Hematopoietic multipotent progenitor cell treated with erythropoietin and hydrocortisone succinate and interleukin-3 and kit ligand, for 15 days (in vitro differentiated cells): ENCODE measurements at places on chromosomes 2 and 18.

- no peak for DNase-seq
These were observed 42.2 kb downstream of the KLHL14 start for GRCh38 chr18:32730620-32731091.

DNA sequence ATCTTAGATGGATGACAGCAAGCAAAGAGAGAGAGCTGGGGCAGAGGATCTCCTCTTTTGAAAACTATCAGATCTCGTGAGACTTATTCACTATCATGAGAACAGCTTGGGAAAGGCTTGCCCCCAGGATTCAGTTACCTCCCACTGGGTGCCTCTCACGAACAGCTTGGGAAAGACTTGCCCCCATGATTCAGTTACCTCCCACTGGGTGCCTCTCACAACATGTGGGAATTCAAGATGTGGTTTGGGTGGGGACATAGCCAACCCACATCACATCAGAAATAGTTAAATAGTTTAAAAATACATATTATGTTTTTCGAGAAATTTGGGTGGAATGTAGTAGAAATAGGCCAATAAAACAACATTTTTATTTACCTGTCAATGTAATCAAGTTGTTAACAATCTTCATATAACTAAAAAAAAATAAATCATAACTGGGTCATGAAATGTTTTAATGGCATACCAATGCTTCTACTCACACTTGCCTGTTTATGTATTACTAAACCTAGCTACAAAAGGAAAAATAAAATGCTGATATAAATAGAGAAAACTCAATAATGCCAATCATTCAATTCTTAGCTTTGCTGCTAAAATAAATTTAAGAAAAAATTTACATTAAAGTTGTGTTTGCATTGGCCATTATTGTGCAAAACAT, 608.9 kb downstream of the SUCLG1 start:
- DNase-seq: no peak

- DNase-seq: no peak
These were observed 128.5 kb downstream of the EPHA4 start for GRCh38 chr2:221443645-221444044.

- no peak for DNase-seq
These were observed 59.3 kb downstream of the EMILIN2 start for GRCh38 chr18:2905854-2906703.

DNA sequence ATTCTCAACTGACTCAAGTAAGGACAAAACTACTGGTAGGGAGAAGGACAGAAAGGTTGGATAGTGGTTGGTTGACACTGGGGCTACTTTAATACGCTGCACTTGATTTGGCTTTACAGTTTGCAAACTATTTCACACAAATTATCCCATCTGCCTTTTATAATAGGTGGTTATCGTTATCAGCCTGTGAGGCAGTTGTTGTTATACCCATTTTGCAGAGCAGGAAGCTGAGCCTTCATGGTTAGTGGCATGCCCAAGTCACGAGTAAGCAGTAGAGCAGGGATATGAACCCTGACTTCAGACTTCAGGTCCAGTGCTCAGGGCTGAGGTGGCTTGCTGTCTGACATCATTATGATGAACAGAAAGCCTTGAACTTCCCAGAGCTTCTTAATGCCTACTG, 5.3 kb downstream of the CTIF start:
- no peak for DNase-seq

- DNase-seq: no peak
These were observed 134.1 kb downstream of the COPS8 start for GRCh38 chr2:237219826-237220225.

DNA sequence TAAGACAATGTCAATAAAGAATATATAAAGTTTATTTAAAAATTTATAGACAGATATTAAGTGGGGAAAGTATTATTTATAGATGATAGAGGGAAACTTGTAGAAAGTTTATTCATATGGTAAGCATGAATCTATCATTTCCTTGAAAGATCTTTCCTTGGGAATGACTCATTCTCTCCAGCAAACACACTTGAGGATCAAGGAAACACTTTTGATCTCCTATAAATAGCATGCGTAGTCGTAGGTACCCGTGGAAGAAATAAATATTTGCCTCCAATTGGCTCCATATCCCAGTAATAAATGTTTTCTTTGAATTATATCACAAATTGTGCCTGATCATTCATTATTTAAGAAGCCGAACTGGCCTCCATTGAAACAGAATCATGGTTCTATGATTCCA, 483.4 kb downstream of the RNF144A start:
- DNase-seq: no peak

DNA sequence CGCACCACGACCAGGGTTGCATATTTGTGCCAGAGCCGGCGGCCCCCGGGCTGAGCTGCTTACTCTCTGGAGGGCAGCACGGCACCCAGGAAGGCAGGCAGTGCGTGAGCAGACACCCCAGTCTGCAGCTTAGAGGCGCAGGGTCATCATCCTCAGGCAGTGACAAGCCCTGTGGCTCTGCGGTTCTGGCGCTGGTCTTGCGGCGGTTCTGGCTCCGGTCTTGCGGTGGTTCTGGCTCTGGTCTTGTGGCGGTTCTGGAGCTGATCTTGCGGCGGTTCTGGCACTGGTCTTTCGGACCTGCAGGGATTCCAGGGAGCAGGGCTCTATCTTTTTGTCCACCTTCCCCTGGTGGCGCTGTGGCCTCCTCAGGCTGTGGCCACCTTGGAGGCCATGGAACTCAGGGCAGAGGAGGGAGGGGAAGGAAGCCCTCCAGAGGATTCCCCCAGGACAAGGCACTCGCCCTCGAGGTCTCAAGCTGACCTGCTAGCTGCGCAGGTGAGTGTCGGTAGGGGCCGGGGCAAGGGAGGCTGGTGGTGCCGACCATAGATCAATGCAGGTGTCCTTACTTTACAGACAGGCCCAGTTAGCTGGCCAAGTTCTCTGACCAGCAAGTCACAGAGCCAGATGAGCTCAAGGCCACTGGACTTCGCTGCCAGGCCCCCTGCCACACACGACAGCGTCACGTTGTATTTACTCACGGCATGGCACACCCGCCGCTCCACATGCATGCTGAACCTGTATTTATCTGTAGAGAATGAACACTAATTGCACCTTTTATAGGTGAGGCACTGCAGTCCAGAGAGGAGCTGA, 14.9 kb downstream of the ESPNL start:
- DNase-seq: no peak

- DNase-seq: no peak
These were observed 32.1 kb downstream of the MAP4K4 start for GRCh38 chr2:101729521-101730190.

DNA sequence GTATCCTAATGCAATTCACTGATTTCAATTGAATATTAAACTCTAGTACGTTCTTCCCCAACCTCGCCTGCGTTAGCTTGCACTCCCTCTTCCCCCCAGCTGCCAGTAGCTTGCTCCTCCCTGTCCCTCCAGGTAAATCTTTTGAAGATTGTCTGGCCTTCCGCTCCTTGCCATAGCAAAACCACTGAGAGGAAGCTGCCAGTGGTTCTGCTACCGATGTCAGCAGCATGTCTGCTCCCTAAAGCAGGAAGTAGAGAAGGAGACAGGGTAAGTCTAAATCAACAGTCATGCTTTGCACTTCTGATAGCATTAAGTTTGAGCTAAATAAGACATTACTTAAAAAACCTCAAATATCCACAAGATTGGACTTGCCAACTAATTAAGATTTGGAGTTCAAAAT, 89.1 kb downstream of the SCN2A start:
- no peak for DNase-seq

DNA sequence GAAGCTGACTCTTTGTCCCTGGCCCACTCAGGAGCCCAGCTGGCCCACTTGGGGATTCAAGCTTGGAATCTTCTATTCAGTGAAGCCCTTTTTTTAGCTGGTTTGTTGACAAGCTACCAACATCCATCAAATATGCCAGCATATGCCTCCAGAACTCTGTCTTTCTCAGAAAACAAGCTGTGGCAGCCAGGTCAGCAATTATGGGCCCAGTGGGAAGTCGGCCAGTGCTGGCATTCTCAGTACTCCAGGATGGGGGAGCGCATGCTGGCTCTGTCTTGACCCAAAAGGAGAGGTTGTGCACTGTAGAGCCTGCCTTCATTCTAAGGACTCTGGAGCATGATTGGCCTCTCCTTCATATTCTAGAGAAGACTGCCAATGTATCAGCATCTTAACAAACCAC, 401.5 kb downstream of the CNTNAP5 start:
- DNase-seq: no peak

DNA sequence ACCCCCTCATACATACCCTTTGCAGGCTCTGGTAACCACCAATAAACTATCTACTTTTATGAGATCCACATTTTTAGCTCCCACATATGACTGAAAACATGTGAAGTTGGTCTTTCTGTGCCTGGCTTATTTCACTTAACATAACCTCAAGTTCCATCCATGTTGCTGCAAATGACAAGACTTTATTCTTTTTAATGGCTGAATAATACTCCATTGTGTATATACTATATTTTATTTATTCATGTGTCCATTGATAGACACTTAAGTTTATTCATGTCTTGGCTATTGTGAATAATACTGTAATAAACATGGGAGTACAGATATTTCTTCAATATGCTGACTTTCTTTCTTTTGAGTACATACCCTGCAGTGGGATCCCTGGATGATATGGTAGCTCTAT, 45.9 kb downstream of the SCN7A start:
- DNase-seq: no peak

DNA sequence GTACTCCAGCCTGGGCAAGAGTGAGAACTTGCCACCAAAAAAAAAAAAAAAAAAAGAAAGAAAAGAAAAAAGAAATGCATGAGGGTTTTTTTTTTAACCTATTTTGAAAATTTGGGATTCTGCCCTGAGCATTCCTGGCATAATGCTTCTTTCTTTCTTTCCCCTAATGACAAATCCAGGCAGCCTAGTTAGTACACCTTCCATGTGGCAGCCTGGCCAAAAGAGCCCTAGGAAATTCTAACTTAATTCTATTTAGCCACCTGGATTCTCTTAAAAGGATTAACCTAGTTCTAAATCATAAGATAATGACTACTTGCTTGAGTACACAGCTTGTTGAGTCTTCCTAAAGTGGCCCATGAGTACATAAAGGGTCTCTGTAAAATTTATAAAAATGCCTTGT, 160.1 kb downstream of the THADA start:
- no peak for DNase-seq

GRCh38 chr2:177279847-177280246, 15.3 kb upstream of the NFE2L2 start:
- DNase-seq: no peak

DNA sequence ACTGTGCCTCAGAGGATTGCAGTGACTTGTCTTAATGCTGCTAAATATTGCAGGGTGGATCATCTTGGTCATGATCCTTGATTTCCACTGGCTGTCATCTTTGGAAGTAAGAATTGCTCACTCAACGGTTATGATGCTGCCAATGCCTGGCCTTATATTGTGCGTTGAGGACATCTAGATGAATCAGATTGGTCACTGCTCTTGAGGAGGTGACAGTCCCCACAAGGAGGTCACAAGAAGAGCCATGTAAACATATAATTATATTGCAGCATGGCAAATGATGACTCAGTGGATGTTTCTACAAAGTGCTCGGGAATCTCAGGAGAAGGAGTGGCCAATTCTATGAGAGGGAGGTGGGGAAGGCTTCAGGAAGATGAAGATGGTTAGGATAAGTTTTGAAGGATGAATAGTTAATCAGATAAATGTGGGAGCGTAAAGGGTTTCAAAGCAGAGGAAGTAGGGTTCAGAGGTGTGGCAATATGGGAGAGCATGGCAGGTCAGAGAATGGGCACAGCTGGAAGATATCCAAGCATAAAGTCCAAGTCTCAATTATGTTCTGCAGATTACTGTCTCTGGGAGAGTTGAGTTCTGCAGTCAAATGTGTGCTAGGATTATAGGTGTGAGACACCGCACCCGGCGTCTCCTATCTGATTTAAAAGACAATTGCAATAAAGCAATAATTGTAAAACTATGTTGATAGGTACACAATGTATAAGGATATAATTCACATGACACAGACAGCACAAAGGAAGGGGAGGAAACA, 21.3 kb upstream of the TMEM131 start:
- DNase-seq: no peak

DNA sequence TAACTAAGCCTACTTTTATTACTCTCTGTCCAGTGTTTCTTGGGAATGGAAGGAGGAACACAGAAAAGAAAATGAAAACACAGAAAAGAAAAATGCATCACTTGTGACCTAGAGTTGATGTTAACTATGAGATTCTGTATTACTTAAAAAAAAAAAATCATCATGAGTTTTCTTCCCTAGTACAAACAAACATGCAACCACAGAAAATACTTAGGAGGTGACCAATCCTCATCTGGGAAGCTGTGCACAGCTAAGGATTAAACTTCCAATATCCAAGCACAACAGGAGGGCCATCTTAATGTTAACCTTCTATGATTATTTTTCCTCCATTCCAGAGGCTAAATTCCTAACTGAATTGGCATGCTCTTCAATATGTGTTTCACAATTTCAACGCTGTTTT, 1140.4 kb downstream of the LRP1B start:
- DNase-seq: no peak
